Gastrocnemius medialis (tissue), 4 donors: ENCODE measurements at places on chromosomes 11 and 22.

DNA sequence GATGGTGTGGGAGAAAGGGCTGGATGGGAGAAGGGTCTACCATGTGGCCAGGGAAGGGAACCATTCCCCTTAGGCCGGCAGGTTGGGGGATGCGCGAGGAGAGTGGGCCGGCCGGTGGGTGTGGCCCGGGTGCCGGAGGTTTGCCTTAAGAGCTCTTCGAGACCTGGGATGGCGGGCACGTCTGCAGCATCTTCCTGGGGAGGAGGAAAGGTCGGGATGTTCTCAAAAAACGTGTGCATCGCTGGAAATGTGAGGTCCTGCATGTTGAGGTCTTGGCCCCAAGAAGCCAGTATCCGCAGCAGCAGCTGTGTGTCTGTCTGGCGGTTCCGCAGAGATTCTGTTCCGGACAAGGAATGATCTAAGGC is 1.4 kb downstream of the NAV2 start:
- DNase-seq, result no peak

- no peak for DNase-seq
These were observed 22.6 kb downstream of the MPPED1 start for GRCh38 chr22:43434275-43434927.

- DNase-seq, result no peak
These were observed 546.0 kb upstream of the CCDC179 start for GRCh38 chr11:23406131-23406819.

DNA sequence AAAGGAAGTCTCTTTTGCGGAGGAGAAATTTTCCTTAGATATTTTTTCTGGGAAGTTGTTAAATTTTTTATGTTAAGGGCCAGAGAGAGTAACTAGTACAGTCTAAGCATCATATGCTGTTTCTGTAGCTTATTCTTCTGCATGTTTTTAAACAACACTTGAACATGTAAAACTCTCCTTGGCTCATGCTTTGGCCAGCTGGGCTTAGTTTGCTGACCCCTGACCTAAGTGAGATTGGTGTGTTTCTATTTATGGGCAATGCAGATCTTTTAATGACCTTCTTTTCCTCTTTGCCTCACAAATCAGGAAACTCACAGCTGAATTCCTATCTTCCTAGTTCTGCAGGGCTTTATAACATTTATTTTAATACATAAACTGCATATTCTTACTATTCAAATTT is 942.5 kb downstream of the OPCML start:
- no peak for DNase-seq
